GM23248 (cell line): ENCODE measurements at places on chromosomes 7 and 10. TPM values are rescaled to one million over a fixed set of nuclear protein-coding genes. Genes with fewer than 3 reads are reported as not detected.

Gene LRMDA
- 0.13 TPM in 1 of 2 replicates, not detected in the other for total RNA-seq

Gene TMEM213
- not detected in 2 replicates for total RNA-seq

Gene TEX36
- 0.76 TPM in 1 of 2 replicates, not detected in the other for total RNA-seq

Gene LEP
- 0.22 TPM in 1 of 2 replicates, not detected in the other for total RNA-seq

Gene ADCY1
- total RNA-seq: 0.11 TPM in 1 of 2 replicates, not detected in the other

Gene NUTM2D
- total RNA-seq: 0.65 and 2.3 TPM in 2 replicates

Gene ALOX5
- total RNA-seq: not detected in 2 replicates
